Body of pancreas (tissue), 4 donors: ENCODE measurements at places on chromosomes 16 and 17. TPM values are rescaled to one million over a fixed set of nuclear protein-coding genes. Genes with fewer than 3 reads are reported as not detected.

Gene ZSCAN10
- total RNA-seq, result not detected

Gene FAM171A2
- total RNA-seq, result not detected

Gene MYH1
- total RNA-seq, result not detected

- H3K36me3 ChIP-seq, result no peaks in the 10 kb centered on the region
- H3K4me1 ChIP-seq, result no peaks in the 10 kb centered on the region
- no peak overlapping the region for H3K27ac ChIP-seq
- no peak overlapping the region for H3K4me3 ChIP-seq
- DNase-seq, result no peak
These were observed 90.3 kb downstream of the KATNIP start for GRCh38 chr16:27640277-27640600.

DNA sequence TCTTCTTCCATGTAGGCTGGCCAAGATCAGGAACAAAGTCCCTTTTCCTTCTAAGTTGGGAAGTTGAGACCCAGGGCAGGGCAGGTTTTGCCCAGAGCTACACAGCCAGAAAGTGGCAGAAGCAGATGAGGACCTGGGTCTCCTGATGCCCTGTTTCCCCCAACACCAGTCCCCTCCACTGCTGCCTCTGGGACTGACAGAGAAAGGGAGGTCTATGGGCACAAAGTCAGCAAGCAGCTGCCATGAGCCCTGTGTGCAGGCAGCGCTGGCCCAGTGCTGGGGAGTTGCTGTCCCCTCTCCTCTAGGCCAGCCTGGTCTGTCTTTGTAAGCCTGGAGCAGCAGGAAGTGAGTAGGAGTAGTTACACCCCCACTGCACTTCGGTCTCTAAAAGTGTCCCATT is 46.9 kb upstream of the NKD1 start:
- H3K27ac ChIP-seq, result no peak overlapping the region
- H3K27me3 ChIP-seq, result no peaks in the 10 kb centered on the region
- no peaks in the 10 kb centered on the region for H3K4me1 ChIP-seq

- DNase-seq, result no peak
- no peaks in the 10 kb centered on the region for H3K27me3 ChIP-seq
These were observed 468.0 kb downstream of the TOX3 start for GRCh38 chr16:52078716-52079655.

DNA sequence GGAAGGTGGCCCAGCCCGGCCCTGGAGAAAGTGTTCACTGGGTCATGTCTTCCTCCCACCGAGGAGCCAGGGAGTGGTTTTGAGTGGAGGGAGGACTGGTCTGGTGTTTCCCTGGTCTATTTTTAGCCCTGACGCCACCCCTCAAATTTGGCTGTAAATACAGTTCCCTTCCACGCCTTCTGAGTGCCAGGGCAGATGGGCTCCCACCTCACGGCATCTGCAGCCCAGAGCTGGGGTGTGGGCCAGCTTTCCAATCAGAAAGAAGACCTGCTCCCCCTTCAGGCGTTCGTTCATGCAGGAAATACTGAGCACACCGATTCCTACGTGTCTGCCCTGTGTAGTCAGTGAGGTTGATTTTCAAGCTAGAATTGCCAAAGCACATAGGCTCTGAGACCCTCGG is 53.7 kb downstream of the SNX20 start:
- H3K27ac ChIP-seq, result no peak overlapping the region
- H3K36me3 ChIP-seq, result no peaks in the 10 kb centered on the region
- H3K27me3 ChIP-seq, result no peaks in the 10 kb centered on the region
- H3K4me3 ChIP-seq, result no peak overlapping the region
- DNase-seq, result no peak

GRCh38 chr17:1173432-1174262 is 6.1 kb downstream of the ABR start:
- no peak for DNase-seq
- no peak overlapping the region for H3K4me3 ChIP-seq
- H3K4me1 ChIP-seq, result peaks cover 10% of the 10 kb centered on the region
- H3K27ac ChIP-seq, result no peak overlapping the region
- no peaks in the 10 kb centered on the region for H3K36me3 ChIP-seq
- no peaks in the 10 kb centered on the region for H3K27me3 ChIP-seq

GRCh38 chr16:13421726-13422125 is 498.2 kb upstream of the ERCC4 start:
- no peaks in the 10 kb centered on the region for H3K4me1 ChIP-seq
- H3K27ac ChIP-seq, result no peak overlapping the region
- no peaks in the 10 kb centered on the region for H3K36me3 ChIP-seq
- no peak overlapping the region for H3K4me3 ChIP-seq
- H3K27me3 ChIP-seq, result no peaks in the 10 kb centered on the region

DNA sequence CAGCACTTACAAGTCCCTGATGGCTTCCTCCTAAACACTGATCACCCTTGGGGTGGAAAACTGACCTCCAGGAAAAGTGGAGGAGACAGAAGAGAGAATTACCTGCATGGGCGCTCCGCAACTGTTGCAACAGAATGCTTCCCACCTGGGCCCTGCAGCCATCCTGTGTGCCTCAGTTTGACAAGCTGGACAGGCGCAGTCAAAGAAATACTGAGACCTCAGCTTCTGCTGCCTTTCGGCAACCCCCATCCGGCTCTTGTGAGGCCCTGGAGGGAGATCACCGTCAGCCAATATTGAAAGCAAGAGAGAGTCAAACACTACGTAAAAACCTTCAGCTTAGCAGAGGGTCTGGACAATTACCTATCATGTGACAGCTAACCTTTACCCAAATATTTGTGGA is 24.8 kb downstream of the SERPINF1 start:
- DNase-seq, result no peak
- H3K4me3 ChIP-seq, result no peak overlapping the region
- H3K4me1 ChIP-seq, result peaks cover 9% of the 10 kb centered on the region
- no peaks in the 10 kb centered on the region for H3K36me3 ChIP-seq

DNA sequence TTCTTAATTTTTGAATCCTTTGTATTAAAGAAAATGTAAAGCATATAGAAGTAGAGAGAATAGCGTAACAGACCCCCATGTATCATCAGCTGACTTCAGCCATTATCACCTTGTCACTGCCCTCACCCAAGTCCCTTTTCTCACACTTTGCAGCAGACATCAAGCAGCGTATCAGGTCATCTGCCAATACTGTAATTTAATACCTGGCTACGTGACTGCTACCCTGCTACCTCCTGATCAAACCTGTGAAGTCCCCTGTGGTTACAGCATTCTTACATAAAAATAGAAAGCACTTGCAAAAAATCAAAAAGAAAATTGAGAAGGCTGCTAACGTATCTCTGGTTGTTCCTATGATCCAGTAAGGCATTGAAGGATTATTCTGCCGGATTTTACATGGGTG is 96.4 kb downstream of the PLCG2 start:
- H3K36me3 ChIP-seq, result no peaks in the 10 kb centered on the region
- peaks cover 5% of the 10 kb centered on the region for H3K4me1 ChIP-seq
- no peak for DNase-seq
- no peaks in the 10 kb centered on the region for H3K27me3 ChIP-seq
